ENCODE measurements at places on chromosomes 7 and 10.

DNA sequence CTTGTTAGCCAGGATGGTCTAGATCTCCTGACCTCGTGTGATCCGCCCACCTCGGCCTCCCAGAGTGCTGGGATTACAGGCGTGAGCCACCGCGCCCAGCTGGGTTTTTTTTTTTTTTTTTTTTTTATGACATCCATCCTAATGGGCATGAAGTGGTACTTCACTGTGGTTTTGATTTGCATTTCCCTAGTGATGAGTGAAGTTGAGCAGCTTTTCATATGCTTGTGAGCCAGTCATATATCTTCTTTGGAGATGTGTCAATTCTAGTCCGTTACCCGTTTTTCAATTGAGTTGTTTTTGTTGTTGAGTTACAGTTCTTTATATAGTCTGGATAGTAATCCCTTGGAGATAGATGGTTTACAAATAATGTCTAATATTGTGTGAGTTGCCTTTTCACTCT lies 127.7 kb downstream of the SMURF1 start:
- DNase-seq = no peak

DNA sequence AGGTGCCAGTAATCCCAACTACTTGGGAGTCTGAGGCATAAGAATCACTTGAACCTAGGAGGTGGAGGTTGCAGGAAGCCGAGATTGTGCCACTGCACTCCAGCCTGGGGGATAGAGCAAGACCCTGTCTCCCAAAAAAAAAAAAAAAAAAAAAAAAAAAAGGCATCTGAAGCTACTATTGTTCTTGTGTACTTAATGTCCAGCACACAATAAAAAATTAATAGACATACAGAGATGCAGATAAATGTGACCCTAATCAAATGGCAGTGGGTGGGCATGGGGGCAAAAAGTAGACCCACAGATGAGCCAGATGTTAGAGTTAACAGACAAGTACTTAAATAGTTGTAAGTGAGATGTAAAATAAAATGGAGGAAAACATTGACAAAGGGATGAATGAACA lies 7.7 kb upstream of the KCNK18 start:
- no peak for DNase-seq

DNA sequence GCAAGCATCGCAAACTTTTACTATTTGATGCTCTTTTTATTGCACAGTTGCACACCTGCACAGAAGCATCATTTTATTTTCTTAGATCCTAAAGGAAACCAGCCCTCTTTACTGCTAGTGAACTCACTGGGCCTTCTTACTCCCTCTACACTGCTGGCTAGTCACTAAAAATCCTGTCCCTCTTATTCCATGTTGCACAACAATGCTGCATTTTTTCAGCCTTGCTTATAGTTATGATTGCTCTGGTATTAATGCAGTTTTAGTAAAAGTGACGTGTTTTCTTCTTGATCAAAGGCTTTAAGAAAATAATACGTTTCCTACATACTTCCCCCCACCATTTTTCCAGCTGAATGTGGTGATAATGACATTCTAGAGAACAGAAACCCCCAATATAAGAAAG lies 132.9 kb upstream of the FAM3C start:
- DNase-seq = no peak

- no peak for DNase-seq
Observed at GRCh38 chr10:98013122-98013521, 17.3 kb downstream of the CRTAC1 start.

DNA sequence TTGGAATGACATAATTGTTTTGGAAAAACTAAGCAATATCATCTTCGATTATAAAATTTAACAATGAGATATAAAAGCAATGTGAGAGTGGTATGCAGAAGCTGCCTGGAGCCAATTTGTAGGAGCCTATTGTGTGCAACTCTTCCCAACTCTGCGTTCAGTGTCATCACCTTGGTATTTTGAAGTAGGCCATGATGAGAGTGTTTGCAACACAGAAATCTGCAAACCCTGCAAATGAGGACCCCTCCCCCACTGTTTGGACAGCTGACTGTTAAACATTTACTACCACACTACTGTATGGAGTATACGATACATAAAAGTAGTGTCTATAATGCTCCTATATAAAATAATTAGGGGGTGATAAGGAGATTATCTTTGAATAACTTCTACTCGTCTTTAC lies 531.3 kb downstream of the ATRNL1 start:
- DNase-seq = peak; percentile 23

DNA sequence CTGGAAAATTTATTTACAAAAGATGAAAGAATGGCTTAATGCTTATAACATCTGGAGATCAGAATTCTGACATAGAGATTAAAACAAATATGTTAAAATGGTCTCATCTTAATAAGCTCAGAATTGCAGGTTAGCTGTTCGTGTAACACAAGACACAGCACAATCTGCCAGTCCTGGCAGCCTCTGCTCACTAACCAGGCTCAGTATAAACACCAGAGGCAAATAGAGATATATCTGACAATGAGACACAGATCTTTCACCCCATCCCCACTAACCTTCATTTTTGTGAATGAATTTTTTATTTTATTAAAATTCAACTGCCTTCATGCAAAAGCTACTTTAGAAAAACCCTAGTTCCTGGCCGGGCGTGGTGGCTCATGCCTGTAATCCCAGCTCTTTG lies 51.8 kb downstream of the RELN start:
- DNase-seq = no peak

DNA sequence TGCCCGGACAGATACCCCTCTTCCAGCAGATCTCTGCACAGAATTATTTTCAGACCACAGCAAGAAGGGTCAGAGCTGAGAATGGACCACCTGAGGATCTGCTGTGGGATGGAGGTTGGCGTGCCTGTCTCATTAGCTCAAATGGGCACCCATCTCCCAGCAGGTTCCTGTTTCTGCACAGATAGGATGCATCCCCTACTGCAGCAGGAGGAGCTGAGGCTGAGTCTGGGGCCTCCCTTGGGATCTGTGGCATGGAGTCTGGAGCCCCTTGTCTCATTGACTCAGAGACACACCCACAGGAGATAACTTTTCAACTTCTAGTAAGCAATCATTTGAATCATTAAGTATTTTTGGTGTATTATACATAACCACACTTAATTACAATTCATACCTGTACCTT lies 212.7 kb downstream of the ADK start:
- no peak for DNase-seq

DNA sequence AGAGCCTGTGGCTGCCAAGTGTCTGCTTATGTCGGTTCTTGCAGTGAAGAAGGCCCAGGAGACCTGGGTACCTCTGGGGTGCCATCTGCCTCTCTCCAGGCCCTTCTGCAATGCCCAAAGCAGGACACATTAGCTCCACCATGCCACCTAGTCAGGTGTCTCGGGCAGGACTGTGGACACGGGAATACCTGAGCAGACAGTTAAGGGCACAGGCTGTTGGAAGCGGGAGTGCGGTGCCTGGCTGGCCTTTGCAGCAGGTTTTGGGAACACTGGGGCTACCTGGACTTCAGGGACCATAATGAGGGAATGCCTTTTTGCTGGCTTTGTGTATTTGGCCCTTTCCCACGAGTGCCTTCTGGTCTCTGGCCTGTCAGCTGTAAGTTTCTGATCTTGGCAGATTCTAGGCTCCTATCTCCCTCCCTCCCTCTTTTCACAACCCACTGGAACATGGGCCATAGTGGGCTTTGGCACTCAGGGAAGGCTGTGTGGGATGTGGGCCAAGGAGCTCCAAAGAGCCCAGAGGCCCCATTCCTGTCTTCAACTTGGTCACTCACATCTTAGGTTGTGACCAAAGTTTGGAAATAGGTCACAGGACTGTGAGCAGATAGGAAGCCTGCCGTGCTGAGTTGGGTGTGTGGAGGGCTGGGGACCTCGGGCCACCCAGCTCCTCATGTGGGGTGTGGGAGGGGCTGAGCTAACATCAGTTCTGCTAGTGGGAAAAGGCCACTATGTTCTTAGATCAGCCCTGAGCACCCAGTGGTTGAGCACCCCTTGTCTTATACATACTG lies 41.5 kb upstream of the CXCL12 start:
- no peak for DNase-seq

DNA sequence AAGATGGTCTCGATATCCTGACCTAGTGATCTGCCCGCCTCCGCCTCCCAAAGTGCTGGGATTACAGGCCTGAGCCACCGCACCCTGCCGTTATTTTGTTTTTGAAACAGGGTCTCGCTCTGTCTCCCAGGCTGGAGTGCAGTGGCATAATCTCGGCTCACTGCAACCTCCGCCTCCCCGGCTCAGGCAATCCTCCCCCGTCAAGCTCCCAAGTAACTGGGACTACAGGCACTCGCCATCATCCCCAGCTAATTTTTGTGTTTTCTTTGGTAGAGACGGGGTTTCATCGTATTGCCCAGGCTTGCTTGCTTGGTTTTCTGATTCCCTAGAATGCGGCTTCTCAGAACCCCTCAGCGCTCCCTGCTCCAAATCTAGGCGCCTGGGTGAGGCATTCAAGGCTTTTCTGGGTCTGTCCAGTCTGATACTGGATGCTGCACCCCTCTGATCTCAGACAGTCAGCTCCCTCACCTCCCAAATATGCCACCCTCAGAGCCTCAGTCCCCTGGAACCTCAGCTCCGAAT lies 1.3 kb downstream of the TFR2 start:
- no peak for DNase-seq

DNA sequence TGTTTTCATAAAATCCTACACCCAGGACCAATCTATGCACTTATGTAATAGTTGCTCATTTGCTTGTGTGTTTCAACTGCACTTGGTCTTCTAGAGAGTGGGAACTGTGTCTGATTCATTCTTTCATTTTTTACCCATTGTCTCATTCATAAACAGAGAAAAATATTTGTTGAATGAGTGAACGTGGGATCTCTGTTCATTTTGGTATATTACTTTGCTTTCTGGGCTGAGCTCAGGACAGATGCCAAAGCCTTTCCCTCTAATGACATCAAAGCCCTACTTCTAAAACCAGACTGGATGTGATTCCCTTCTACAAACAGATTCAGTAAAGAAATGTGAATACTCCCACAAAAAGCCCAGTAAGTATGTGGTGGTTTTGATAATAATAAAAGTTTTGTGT lies 145.2 kb downstream of the ST7 start:
- DNase-seq = no peak

DNA sequence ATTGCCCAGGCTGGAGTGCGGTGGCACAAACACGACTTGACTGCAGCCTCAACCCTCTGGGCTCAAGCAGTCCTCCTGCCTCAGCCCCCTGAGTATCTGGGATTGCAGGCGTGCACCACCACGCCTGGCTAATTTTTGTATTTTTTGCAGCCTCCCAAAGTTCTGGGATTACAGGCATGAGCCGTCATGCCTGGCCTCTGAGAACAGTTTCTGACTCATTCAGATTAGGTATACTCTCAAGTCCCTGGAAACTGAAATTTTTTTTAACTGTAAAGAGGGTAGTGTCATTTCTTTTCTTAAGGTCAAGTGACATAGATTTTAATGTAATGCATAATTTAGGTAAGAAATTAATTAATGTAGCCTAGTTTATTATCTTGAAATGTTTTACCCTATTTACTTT lies 104.7 kb downstream of the SEPTIN7 start:
- DNase-seq = no peak

DNA sequence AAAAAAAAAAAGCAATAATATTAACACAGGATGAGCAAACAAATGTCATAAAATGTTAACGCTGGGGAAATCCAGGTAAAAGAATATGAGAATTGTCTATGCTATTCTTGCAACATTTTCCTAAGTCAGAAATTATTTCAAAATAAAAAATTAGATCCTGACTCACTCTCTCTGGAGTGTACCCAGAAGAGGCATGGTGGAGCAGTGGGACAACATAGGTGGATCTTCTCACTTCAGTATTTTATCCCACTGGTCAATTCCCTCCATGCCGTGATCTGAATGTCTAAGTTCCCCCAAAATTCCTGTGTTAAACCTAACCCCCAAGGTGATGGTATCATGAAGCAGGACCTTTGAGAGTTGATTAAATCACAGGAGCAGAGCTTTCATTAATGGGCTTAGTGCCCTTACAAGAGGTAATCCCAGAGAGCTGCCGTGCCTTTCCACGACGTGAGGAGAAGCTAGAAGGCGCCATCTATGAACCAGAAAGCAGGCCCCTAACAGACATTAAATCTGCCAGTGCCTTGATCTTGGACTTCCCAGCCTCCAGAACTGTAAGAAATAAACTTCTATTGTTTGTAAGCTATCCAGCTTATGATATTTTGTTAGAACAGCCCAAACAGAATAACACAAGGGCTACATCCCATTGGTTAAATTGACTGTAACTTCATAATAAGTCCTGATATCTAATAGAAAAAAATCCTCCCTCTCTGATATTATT lies 35.2 kb downstream of the USP6NL start:
- no peak for DNase-seq

- DNase-seq = no peak
Observed at GRCh38 chr7:50667338-50667737, 102.1 kb upstream of the DDC start.

DNA sequence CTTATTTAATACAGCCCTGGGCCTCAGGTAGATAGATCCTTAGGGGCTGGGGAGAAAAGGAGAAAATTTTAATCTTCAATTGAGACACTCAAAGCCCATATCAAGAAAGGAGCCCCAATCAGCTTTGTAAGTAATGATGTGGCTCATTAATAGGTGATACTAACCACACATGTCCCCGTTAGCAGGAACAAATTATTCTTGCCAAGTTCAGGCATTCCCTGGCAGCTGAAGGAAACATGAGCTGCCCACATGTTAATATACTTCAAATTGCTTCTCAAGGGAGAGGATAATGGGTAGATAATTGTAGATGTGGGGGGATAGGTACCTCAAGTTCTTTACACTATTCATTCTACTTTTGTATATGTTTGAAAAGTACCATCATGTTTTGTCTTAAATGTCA lies 14.5 kb downstream of the IFIT5 start:
- DNase-seq = peak; percentile 9

GRCh38 chr7:105911961-105912575 lies 35.7 kb upstream of the ATXN7L1 start:
- DNase-seq = no peak

DNA sequence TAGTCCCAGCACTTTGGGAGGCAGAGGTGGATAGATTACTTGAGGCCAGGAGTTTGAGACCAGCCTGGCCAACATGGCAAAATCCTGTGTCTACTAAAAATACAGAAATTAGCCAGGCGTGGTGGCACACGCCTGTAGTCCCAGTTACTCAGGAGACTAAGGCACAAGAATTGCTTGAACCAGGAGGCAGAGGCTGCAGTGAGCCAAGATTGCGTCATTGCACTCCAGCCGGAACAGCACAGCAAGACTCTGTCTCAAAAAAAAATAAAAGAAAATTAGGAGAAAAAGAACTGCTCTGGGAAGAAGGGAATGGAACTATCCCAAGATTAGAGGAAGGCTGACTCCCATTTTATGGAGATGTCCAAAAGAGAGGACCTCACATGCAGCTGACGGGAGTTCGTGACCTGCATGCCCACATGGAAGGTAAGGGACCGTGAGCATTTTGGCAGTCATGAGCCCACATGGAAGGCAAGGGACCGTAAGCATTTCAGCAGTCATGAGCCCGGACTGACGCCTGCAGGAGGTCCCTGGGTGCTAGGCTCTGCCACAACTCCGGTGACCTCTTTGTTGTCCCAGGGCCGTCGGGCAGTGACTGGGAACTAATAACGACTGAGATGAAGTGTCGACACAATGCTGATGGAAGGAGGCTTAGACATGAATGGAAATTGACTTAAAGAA lies 18.6 kb upstream of the GTPBP4 start:
- DNase-seq = no peak

GRCh38 chr7:151008511-151009323 lies 15.6 kb downstream of the ATG9B start:
- no peak for DNase-seq
